ENCODE measurements at places on chromosomes 3 and 15. TPM values are rescaled to one million over a fixed set of nuclear protein-coding genes. Genes with fewer than 3 reads are reported as not detected.

- DNase-seq: no peak
Measured at GRCh38 chr15:29853211-29853987, 31.1 kb upstream of the TJP1 start.

Gene TUSC2
- 19.7 TPM for total RNA-seq

DNA sequence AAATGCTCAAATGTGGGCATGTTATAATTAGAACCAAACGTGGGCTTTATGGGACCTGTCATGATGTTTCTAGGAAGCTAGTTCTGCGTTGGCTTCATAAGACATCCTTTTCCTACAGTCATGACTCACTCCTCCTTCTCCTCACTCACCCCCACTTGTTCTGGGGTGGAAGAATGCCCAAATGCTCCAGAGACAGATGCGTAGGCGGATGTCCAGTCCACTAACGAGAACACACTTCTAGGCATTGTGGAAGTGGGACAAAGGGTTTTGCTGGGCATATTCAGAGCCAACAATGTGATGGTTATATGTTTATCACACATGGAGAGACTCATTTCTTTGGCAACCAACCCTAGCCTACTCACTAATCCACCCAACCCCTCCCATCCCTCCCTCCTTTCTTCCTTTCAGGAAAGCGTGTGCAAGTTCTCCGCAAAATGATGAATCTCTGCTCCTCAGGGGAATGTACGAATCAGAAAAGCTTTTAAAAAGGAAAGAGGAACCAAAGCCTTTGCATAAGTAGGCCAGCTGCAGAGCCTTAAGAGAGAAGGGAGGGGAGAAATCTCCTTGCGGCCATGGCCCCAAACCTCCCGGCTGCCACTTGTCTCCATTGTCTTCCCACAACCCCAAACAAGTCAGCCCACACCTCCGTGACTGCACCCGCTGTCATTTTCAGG is 123.0 kb upstream of the SPRED1 start:
- peak; percentile 36 for DNase-seq

Gene CCNL1
- total RNA-seq: 150 TPM

GRCh38 chr15:74197176-74197965 is 5.2 kb downstream of the STRA6 start:
- DNase-seq: no peak

GRCh38 chr15:40392986-40393948 is 10.7 kb downstream of the KNSTRN start:
- DNase-seq: no peak

DNA sequence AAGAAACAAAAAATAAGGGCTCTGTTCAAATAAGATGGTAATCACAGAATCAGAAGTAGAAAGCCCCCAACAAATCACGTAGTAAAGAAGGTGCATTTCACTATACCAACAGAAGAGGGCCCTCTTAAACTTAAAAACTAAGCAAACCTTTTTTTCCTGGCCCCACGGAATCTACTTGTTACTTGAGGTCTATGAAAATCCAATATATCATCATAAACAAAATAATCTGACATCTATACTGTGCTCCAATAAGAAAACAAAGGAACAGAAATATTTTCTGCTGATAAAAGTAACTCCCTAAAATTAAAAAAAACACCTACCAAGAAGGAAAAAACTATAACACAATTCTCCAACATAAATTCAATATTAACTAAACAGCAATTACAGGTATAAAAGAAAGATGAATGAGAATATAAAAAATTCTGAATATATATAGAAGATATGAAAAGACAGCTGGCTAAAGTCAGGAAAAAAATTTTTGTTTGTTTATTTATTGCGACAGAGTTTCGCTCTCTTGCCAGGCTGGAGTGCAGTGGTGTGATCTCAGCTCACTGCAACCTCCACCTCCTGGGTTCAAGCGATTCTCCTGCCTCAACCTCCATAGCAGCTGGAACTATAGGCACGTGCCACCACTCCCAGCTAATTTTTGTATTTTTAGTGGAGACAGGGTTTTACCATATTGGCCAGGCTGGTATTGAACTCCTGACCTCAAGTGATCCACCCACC is 81.8 kb downstream of the CLASP2 start:
- no peak for DNase-seq

DNA sequence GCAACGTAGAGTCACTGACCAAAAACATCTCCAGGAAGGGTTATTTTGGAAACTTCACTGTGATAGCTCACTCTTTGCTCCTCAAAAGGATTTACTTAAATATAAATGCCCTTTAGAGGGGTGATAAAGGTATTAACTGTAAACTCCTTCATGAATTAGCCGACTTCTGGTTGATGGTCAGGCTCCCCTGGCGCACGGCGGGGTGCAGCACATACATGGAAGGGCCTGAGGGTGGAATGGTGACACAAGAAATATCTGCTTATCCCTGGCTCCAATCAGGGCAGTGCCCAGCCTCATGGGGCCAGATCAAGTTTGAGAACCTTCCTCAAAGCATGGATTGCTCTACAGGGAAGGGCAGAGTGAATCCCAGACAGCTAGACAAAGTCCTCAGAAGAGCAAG is 116.5 kb downstream of the IGF2BP2 start:
- DNase-seq: no peak

- no peak for DNase-seq
Measured at GRCh38 chr3:164620423-164620822, 457.9 kb downstream of the SI start.

Gene RPN1
- 168 TPM for total RNA-seq

Gene SLC51B
- total RNA-seq: not detected

Gene ANKRD34C
- not detected for total RNA-seq

Gene GPR87
- total RNA-seq: 1.1 TPM

GRCh38 chr3:188526057-188526456 is 372.1 kb downstream of the LPP start:
- no peak for DNase-seq

DNA sequence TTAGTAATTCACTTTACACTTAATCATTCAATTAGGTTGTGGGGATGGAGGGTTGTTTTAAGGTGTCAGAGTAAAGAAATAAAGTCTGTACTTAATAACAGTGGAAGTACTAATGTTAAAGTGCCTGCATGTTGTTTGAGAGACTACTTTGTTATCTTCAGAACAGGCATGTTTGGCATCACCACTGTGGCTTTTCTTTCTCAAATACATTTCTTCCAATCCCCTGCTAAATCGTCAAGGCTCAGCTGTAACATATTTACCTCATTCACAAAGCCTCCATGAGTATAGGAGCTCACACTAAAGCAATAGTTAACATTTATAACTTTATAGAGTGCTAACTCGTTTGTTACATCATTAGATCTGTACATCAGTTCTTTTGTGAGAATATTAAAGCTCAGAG is 2.6 kb downstream of the TIMMDC1 start:
- no peak for DNase-seq

DNA sequence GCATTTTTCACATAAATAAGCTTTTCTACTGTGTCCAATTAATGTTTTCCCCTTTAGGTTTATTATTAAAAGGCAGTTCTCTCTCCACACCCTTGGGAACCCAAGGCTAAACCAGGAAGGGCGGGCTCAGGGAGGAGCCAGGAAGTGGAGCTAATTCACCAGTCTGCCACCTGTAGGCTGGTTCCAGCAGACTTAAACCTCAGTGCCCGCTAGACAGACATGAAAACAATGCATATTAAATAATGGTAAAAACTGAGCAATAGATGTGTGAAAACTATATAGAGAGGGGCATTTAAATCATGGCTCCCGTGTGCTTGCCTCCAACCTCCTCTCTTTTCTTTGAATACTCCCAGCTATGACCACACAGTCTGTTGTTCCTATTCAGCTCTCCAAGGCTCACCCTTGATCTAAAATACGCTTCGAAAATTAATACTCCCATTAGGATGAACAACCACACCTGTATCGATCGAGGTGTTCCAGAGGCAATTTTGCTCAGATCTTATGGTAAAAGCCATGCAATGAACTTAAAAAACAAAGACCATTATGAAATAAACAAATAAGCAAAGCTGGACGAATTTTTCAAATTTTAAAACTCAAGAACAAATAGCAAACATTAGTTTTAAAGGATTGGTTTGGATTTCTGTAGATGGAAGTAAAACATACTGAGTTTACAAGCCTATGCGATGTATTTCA is 253.3 kb downstream of the TJP1 start:
- DNase-seq: no peak

GRCh38 chr3:64805248-64805647 is 117.4 kb upstream of the ADAMTS9 start:
- no peak for DNase-seq

Gene DVL3
- total RNA-seq: 28.5 TPM

GRCh38 chr3:147551491-147551890 is 142.3 kb downstream of the ZIC1 start:
- DNase-seq: no peak

Gene ZNF197
- 9.9 TPM for total RNA-seq

DNA sequence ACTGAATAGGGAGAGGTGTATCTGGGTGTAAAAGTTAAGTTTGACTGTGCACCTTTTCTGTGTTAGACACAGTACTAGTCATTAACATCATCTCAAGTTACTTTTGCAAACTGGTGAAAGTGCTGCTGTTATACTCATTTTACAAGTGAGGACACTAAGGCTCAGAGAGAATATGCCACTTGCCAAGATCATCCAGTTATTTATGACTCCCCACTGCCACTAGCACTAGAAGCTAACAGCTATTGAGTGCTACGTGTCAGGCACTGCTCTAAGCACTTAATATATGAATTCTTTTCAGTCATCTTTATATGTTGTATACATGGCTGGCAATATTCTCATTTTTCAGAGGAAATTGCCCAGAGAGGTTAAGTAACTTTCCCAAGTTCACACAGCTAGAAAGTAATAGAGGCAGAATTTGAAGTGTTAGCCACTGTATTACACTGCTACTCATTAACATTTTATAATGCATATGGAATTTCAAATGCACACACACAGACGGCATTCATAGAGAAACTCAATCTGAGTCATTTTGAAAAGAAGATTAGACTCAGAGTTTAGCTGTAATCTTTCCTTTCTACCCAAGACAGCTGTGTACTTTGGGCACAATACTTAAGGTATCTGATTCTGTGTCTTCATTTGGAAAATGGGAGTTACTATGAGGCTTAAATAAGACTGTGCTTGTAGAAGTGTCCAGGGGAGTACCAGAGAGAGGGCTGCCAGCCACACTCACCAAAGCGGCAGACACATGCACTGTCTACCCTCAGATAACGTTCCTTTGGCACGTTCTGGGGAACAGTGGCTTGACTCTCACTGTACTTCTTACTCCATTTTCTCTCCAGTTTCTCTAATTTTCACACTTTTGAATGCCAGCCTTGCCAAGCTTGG is 1.3 kb upstream of the MASP1 start:
- DNase-seq: no peak

GRCh38 chr3:29453284-29454001 is 172.6 kb downstream of the RBMS3 start:
- DNase-seq: no peak

DNA sequence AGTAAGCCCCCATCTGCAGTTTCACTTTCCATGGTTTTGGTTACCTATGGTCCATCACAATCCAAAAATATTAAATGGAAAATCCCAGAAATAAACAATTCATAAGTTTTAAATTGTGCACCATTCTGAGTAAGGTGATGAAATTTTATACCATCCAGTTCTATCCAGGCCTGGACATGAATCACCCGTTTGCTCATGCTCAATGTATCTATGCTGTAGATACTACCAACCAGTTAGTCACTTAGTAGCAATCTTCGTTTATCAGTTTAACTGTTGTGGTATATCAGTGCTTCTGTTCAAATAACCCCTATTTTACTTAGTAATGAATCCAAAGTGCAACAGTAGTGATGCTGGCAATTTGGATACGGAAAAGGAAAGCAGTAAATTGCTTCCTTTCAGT is 381.9 kb upstream of the AGTR1 start:
- DNase-seq: no peak

GRCh38 chr3:108806316-108806715 is 16.3 kb upstream of the TRAT1 start:
- peak; percentile 25 for DNase-seq

DNA sequence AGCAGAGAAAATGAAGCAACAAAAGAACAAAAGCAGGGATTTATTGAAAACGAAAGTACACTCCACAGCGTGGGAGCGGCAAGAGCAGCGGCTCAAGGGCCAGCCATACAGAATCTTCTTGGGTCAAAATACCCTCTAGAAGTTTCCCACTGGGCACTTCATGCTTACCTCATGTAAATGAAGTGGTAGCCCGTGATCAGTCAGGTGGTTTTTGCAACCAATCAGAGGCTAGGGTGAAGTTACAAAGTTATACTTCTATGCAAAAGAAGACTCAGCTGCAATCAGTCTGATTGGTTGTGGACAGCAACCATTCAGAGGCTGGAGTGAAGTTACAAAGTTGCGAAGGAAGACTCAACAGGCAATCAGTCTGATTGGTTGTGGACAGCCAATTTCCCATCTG is 37.8 kb upstream of the TRH start:
- DNase-seq: peak; percentile 44

Gene UBAP1L
- 2.4 TPM for total RNA-seq

GRCh38 chr15:65991721-65992483 is 122.6 kb downstream of the RAB11A start:
- DNase-seq: no peak

Gene TLNRD1
- 25.4 TPM for total RNA-seq

DNA sequence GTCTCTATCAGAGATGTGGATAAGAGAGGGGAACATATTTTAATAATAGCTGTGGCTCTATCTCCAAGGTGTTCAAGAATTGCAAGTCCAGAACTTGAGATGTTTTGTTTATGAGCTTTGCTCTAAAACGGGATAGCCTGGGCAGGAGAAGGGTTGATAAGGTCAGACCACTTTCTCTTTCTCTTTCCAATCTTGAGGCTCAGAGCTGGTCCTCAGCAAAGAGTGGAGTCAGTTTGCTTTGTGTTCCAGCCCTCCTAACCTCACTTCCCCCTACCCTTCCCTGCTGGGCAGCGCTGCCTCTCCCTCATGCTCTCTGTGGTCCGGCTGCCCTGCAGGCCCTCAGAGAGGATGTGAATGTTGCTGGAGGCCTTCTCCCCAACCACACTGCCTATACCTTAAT is 13.8 kb downstream of the KLHL6 start:
- DNase-seq: no peak
